ENCODE measurements at places on chromosomes 2 and 18. TPM values are rescaled to one million over a fixed set of nuclear protein-coding genes. Genes with fewer than 3 reads are reported as not detected.

DNA sequence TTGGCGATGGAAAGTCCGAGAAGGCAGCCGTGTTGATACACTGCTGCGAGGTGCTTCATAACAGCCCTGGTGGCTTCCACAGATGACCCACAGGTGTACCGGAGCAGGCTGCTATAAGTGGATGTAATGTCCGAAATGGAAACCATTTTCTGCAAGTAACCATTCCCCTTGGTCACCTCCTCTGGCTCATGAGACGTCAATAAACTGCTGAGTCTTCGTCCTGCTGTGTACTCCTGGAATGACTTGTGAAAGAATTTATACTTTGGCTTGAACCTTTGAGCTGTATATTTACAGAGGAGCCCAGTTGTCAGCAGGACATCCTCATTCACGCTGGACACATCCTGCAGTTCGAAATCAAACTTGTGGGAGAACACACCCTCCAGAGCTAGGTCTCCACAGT, 14.4 kb downstream of the NLRC4 start:
- DNase-seq = no peak

UGT1A9 gene
- not detected for total RNA-seq

GRCh38 chr18:67783196-67783946, 266.9 kb upstream of the DSEL start:
- no peak for DNase-seq

DNA sequence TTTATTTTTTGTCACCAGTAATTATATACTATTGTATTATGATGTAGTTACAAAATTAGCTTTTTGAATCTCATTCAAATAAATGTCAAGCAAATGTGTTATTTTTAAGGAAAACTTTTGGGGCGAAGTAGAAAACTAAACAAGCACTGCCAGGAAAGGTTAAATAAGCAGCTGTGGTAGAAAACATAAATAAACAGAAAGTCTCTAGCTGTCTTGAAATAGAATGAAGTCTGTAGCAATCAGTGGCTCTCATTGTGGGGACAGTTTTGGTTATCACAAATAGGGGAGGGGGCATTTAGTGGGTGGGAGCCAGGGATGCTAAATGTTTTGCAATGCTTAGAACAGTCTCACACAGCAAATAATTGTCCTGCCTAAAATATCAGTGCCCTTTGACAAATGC, 3.4 kb downstream of the INSIG2 start:
- DNase-seq = no peak

Measured in SJCRH30 (cell line).